ENCODE measurements at places on chromosomes 2 and 18.

- peak; percentile 4 for DNase-seq
Observed at GRCh38 chr2:119659601-119660342, 19.2 kb upstream of the TMEM177 start.

DNA sequence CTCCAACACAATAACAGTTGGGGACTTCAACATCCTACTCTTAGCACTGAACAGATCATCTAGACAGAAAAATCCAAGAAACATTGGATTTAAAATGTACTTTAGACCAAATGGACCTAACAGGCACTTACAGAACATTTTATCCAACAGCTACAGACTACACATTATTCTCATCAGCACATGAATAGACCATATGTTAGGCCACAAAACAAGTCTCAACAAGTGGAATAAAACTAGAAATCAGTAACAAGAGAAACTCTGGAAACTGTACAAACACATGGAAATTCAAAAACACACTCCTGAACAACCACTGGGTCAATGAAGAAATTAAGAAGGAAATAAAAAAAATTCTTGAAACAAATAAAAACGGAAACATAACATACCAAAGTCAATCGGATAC lies 117.5 kb downstream of the ACVR1 start:
- DNase-seq, result no peak

GRCh38 chr2:29273685-29274611 lies 158.7 kb downstream of the CLIP4 start:
- no peak for DNase-seq

DNA sequence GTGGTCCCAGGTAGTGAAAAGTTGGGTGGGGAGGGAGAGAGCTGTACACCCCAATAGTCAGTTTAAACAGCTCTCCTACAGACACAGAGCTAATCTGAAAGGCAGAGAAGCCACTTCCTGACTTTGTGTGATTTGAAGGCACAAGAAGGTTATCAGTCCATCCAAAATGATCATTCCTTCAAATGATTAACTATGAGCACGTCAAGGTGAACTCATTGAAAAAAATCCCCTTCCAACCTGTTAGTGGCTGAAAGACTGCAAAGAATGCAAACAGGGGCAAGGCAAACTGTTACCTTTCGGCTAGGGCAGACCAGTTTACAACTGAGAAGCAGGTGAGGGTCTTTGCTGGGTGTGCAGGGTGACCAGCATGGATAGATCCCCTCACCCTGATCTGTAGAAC lies 22.8 kb upstream of the APCDD1 start:
- no peak for DNase-seq

DNA sequence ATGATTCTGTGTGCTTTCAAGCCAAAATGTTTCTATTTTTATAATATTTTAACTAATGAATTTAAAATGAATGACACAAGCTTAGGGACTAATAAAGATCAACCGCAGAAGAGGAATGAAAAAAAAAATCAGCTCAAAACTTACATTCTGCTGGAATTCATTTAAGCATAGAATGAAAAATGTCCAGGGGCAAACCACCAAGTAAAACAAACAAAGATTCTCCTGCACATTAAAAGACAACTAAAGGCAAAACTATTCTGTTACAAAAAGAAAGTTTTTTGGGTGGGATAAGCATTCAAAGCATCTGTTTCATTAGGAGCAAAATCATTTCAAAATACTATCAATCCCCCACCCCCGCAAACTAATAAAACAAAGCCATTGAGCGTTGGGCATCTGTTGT lies 99.3 kb upstream of the SOX11 start:
- no peak for DNase-seq

DNA sequence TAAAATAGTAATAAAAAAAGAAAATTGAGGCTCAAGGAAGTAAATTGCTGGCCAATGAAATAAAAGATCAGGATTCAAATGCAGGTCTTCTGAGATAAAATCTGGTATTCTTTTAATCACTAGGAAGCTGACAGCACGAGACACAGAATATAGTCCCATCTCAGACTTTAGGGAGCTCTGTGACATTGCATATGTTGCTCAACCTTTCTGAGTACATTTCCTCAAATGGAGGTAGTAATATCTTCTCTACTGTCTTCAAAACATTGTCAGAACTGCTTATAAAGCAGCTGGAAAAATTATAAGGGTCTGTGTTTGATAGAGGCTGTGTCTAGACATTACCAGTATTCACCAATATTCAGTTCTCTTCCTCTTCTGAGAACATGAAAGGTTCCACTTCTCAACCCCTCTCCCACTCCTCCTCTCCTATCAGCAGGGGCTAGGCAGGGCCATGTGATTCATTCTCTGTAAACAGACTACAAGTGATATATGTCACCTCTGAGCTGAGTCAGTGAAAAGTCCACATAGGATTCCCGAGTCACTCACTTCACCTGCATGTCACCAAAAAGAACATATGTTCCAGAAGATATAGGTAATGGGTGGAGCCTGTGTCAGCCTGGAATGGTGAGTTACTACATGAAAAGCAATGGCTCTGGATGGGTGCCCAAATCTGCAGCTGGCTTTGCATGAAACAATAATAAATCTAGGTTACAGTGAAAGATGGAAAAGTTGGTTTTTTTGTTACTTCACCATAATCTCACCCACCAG lies 7.1 kb downstream of the KCNE4 start:
- DNase-seq, result no peak

DNA sequence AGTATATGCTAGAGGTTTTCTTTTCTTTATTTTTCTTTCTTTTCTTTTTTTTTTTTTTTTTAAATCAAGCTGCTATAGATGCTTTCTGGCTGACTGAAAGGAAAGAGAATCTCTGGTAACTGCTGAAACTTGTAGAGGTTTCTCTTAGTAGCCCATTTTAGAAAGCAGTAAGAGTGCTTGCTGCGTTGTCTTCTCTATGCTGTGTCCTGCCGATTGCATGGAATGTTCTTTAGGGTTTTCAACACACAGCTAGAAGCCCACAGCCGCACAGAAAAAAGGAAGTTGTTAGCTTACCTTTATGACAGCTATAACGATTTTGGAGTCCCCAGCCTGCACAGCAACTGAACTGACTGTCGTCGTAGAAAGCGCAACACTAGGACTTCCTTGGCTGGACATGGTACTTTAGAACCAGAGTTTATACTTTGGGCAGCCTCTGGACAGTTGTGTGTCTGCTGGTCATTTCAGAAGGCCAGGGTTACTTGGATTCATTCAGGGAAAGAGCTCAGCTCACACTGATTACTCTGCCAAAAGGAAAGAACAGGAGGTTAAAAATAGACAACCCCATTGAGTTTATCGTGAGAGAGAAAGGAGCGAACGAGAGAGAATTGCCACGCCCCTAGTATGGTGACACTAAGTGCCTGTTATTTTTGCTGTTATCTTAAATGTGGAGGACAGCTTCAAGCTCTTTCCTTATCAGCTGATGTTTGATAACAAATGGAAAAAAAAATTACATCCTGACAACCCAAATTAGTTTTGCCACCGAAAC lies at the start of gene CCDC141:
CCDC141 (minus strand) TSS at position 592 of the 766 bp plus-strand sequence; CDS start at position 396, 196 bp downstream.
- no peak for DNase-seq

DNA sequence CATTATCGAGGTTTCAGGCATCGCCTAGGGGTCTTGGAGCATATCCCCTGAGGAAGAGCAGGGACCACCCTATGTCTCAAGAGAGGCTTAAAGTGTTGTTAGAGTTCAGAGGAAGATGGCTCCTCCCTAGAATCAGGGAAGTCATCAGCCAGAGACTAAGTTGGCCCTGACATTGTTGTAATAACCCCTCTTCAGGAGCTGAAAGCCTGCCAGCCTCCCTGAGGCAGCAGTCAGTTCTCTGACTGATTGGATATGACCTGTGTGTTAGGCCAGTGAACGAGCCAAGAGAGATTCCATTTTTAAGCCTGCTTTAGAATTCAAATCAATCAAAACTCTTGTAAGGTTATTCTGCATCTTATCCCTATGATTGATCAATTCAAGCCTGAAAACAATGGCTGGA lies 34.9 kb downstream of the ARHGAP28 start:
- no peak for DNase-seq

DNA sequence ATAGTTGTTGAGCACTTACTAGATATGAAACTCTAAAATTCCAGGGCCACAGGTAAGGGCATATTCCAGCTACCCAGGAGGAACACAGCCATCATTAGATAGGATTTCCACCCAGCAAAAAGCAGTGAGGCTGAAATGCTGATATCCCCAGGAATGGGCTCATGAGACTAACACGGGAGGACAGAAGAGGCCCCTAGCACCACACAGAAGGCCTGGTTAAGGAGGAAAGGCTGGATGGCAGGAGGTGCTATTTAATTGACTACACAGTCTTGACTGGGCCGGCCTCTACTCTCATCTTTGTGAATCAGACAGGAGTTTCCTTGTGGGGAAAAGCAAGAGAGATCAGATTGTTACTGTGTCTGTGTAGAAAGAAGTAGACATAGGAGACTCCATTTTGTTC lies 61.7 kb downstream of the MRPL35 start:
- DNase-seq, result no peak

- DNase-seq, result no peak
Observed at GRCh38 chr2:74008761-74009395, 24.2 kb downstream of the TET3 start.

DNA sequence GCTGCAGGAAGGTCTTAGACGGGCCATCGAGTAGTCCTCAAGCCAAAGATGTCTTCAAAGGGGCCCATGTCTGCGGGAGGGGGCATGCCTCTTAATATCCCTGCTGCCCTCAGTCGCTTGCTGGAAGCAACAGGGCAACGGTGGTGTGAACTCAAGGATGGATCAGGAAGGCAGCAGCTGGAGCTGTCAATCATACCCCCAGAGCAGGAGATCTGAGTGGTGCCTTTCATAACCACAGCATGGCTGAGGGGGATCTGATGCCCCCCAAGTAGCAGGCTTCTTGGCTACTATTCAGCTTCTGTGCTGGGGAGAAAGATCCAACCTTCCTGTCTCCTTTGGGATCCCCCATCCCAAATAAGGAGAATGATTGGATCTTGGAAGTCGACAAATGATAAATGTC lies 46.4 kb downstream of the INSIG2 start:
- DNase-seq, result no peak

DNA sequence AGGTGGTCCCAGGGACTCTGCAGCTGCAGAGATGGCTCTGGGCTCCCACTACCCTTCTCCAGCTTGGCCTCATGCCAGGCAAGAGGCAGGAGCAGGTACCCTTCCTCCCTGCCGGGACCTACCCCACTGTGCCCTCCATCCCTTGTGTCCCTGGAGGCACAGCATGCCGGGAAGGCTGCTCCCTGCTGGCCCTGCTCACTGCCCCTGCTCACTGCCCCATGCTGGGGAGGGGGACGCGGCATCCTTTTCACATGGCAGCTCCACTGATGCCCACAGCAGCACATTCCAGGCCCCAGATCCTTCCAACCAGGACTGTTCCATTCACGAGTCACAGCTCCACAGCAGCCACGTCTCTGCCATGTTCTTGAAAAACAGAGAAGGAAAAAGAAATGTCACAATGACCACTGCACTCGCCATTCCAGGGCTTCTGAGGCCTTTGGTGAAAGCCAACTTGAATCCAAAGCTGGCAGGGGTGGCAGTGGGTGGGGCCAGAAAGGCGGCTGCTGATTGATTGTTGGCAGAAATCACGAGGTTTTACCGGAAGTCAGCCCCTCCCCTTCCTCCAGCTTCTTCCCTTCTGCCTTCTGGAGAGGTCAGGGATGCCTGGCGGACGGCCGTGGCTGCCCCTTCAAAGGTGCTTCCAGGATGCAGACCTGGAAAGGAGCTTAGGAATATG lies 268.0 kb downstream of the CYP26B1 start:
- no peak for DNase-seq

GRCh38 chr2:46983065-46983801 lies 67.6 kb upstream of the MCFD2 start:
- no peak for DNase-seq

- DNase-seq, result no peak
Observed at GRCh38 chr2:46471019-46471583, 8.3 kb upstream of the TMEM247 start.

GRCh38 chr2:205462681-205463345 lies 219.5 kb upstream of the NRP2 start:
- no peak for DNase-seq

GRCh38 chr2:147641651-147642050 lies 203.2 kb upstream of the ACVR2A start:
- no peak for DNase-seq

DNA sequence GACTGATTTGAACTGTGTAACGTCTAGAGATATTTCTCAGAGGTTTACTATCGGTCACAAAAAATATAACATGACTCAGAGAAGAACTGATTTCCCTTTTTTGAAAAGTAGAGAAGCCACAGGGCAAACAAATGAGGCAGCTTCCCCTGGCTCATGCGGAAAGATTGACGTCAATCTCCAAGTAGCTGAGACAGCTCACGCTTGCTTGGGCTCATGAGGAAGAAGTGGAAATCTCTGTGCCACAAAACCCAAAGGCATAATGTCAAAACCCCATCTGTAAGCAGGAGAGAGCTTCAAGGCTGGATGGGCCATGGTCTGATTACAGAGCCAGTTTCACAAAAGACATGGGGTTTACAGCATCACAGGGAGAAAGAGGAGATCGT lies 188.1 kb downstream of the ARL4C start:
- DNase-seq, result no peak

DNA sequence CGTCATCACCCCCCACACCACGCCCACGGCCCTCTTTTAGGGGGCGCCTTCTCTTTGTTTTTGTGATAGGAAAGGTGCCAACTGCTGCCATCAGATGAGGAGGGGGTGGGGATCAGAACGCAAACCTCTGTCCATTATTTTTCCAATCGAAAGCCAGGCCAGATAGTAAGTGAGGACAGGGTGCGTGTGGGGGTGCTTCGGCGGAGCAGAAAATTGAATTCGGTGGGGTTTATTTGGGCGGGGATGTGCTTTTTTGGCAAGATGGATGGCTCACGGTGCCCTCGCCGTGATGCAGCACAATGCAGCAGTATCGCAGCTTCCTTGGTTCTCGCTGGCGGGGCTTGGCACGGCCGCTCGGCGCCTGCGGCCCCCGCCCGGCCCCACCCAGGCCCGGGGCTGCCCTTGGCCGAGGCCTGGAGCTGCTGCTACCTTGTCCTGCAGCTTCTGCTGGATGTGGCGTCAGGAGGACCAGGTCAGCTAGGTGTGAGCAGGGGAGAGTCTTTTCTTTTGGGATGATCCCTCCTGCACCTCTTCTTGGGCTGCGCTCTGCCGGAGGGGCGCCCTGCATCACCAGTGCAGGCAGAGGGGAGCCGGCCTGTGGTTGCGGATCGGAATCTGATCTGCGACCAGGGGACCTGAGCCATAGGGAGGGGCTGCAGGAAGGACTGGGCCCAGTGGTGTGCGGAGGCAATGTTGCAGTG lies 1.3 kb downstream of the SPTBN1 start:
- DNase-seq, result no peak

DNA sequence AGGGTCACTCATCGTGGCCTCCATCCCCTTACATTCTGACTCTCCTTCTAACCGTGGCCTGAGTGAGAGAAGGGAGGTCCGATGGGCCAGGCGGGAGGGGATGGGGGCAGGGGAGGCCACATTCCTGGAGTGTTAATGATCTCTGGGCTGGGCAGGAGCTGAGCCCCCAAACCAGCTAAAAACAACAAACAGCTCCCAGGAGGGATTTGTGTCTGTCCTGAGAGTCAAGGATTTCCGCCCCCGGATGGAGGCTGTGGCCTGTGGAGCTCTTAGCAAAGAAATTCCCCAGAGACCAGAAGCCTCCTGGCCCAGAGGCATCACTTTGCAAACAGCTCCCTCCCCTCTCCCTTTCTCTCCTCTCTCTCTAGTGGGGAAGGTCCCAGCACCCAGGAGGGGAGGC lies 23.5 kb downstream of the EMX1 start:
- no peak for DNase-seq

- DNase-seq, result no peak
Observed at GRCh38 chr2:172836347-172836821, 100.7 kb downstream of the RAPGEF4 start.

- DNase-seq, result no peak
Observed at GRCh38 chr18:58247363-58247834, 203.4 kb downstream of the NEDD4L start.

GRCh38 chr2:121309801-121310200 lies 24.8 kb upstream of the TFCP2L1 start:
- no peak for DNase-seq

Measured in activated CD4-positive, CD25-positive, alpha-beta regulatory T cell (primary cell).